ENCODE measurements at places on chromosomes 12 and 14.

- no peak for DNase-seq
Measured at GRCh38 chr12:114961491-114961890, 277.5 kb upstream of the TBX3 start.

GRCh38 chr14:75771595-75771994 is 110.5 kb downstream of the TTLL5 start:
- DNase-seq = no peak

DNA sequence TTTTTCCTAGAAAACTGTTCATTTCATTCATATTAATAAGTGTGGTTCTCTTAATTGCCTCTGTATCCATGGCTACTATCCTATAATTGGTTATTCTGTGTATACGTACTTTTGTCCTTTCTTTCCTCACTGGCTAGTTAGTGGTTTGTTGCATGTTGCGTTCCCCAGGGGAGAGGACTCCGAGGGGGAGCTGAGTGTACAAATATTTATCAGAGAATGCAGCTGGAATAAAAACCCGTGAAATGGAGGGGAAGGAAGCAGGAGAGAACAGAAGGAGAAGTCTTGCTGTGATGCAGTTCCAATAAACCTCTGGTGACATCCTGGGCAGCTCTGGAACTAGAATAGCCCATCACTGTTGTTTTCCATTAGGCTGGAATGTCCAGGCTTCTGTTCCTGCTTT is 117.1 kb upstream of the RGS6 start:
- DNase-seq = no peak

DNA sequence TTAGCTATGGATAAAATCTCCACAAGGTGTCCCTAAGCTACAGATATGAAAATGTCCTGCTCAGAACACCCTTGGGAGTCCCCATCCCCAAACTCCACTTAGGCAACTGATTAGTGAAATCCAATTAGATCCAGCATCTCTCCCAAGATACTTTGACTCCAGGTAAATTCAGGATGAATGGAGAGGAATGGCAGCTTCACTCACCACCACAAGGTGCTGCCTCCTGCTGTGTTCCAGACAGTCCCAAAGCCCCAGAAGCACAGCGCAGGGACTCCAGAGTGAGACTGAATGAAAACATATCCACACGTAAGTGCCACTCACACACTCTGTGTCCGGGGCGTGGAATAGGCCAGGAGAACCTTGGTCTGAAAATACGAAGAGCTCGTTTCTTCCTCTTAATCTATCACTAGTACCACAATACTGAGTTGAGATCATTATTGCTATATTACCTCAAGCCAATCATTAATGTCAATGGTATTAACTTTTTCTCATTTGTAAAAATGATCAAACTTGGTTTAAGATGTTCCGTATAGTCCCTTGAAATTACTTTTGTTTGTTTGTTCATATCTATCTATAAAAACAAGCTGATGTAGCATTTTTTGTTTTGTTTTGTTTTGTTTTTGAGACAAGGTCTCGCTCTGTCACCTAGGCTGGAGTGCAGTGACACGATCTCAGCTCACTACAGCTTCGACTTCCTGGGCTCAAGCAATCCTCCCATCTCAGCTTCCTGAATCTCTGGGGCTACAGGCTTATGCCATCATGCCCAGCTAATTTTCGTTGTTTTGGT is 70.0 kb upstream of the BICD1 start:
- DNase-seq = no peak

GRCh38 chr14:71687166-71687831 is 244.9 kb upstream of the RGS6 start:
- no peak for DNase-seq

GRCh38 chr12:24822121-24822899 is 126.6 kb downstream of the BCAT1 start:
- DNase-seq = no peak

DNA sequence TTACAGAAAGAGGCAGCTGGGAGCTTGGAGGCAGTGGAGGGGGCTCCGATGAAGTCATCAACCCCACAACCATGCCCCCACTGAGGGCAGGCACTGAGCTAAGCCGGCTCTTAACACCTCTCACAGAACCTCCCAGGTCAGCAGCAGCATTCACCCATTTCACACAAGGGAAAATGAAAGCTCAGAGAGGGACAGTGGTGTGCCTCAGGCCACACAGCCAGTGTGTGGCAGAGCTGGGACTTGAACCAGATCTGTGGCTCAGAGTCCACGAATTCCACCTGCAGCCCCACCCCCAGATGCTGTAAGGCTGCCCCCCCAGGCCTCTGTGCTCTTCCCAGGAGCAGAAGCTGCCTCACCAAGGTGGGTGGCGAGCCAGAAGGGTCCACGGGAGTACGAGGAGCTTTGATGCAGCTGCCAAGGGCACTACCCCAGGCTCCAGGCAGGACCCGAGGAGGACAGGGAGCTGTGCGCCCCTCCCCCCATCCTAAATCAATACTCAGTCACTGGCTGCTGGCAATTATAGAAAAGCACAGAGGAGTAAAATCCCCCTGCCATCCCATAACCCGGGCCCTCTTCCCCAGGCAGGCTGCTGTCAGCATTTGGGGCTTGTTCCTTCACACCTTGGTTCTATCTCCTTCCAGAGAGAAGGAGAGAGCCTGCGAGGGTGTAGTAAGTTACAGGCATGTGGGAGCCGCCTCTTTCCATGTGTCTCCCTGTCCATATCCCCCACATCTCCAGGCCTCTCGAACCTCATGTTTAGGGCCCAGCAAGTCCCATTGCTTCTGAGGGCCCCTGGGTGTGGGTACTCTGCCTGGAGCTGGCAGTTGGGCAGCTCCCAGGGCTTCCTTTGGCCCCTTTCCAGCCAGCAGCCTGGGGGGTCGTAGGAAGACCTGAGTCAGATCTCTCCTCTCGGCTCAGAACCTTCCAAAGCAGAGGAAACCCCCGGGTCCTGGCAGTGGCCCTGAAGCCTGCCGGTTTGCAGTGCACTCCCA is 47.6 kb downstream of the FAM222A start:
- peak; percentile 27 for DNase-seq

- DNase-seq = no peak
Measured at GRCh38 chr12:3042394-3042793, 34.8 kb upstream of the TSPAN9 start.

Measured in activated CD4-positive, CD25-positive, alpha-beta regulatory T cell treated with anti-CD3 and anti-CD28 coated beads, Interleukin-2, amount 50 U/mL, for 72 hours (primary cell).